ENCODE measurements at places on chromosomes 7 and 10. TPM values are rescaled to one million over a fixed set of nuclear protein-coding genes. Genes with fewer than 3 reads are reported as not detected.

GRCh38 chr10:11517150-11517549 lies 94.3 kb downstream of the USP6NL start:
- H3K4me3 ChIP-seq, result no peak overlapping the region
- H3K27ac ChIP-seq, result peak overlapping the region; percentile 9
- H3K27me3 ChIP-seq, result peaks cover 40% of the 10 kb centered on the region
- no peak for DNase-seq

- no peaks in the 10 kb centered on the region for H3K27me3 ChIP-seq
- H3K27ac ChIP-seq, result no peak overlapping the region
- H3K4me3 ChIP-seq, result peak overlapping the region; percentile 48
- peaks cover 56% of the 10 kb centered on the region for H3K4me1 ChIP-seq
Measured at GRCh38 chr10:63258920-63259678, 126.0 kb downstream of the NRBF2 start.

GRCh38 chr10:63696205-63696604 lies 175.0 kb downstream of the REEP3 start:
- H3K27me3 ChIP-seq, result no peaks in the 10 kb centered on the region
- H3K36me3 ChIP-seq, result no peaks in the 10 kb centered on the region
- H3K4me3 ChIP-seq, result no peak overlapping the region
- H3K27ac ChIP-seq, result no peak overlapping the region
- no peak for DNase-seq

DNA sequence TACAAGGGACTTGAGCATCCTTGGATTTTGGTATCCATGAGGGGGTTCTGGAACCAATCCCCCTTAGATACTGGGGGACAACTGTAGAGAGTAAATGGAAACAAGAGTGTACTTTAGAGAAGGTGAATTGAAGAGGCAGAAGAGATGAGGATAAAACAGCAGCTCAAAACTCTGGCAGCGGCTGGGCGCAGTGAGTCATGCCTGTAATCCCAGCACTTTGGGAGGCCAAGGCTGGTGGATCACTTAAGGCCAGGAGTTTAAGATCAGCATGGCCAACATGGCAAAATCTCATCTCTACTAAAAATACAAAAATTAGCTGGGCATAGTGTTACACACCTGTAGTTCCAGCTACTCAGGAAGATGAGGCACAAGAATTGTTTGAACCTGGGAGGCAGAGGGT lies 218.7 kb downstream of the GALNT17 start:
- H3K36me3 ChIP-seq, result no peaks in the 10 kb centered on the region
- no peak overlapping the region for H3K4me3 ChIP-seq
- no peaks in the 10 kb centered on the region for H3K27me3 ChIP-seq
- no peaks in the 10 kb centered on the region for H3K4me1 ChIP-seq

GRCh38 chr7:1325246-1325645 lies 92.6 kb downstream of the UNCX start:
- peaks cover 3% of the 10 kb centered on the region for H3K27me3 ChIP-seq
- no peak overlapping the region for H3K27ac ChIP-seq
- H3K36me3 ChIP-seq, result no peaks in the 10 kb centered on the region
- DNase-seq, result no peak
- H3K4me3 ChIP-seq, result no peak overlapping the region

DNA sequence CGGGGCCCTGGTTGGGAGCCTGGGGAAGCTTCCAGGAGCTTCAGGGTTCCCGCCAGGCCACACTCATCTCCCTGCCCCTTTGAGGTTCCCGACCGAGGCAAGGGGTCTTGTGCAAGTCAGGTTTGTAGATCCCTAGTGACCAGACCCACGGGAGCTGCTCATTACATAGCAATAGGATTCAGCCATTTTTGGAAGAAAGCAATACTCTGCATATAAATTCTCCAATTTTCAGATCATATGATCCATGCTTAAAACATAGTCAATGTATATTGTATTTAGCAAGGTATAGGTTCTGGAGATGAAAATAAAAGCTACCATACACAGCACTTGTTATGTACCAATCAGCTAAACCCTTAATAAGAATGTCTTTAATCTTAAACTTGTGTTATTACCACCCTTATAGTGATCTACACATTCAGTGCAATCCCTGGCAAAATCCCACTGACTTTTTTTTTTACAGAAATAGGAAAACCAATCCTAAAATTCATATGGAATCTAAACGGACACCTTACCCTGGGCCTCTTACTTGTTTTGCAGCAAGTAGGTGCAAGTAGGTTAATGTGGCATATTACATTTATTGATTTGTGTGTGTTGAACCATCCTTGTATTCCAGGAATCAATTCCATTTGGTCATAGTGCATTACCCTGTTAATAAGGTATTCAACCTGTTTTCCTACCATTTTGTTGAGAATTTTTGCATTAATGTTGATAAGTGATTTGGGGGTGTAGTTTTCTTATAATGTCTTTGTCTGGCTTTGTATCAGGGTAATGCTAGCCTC lies 13.8 kb upstream of the FKBP9 start:
- peaks cover 8% of the 10 kb centered on the region for H3K27me3 ChIP-seq
- no peak for DNase-seq
- peaks cover 17% of the 10 kb centered on the region for H3K4me1 ChIP-seq

Gene TEX36
- not detected for total RNA-seq

DNA sequence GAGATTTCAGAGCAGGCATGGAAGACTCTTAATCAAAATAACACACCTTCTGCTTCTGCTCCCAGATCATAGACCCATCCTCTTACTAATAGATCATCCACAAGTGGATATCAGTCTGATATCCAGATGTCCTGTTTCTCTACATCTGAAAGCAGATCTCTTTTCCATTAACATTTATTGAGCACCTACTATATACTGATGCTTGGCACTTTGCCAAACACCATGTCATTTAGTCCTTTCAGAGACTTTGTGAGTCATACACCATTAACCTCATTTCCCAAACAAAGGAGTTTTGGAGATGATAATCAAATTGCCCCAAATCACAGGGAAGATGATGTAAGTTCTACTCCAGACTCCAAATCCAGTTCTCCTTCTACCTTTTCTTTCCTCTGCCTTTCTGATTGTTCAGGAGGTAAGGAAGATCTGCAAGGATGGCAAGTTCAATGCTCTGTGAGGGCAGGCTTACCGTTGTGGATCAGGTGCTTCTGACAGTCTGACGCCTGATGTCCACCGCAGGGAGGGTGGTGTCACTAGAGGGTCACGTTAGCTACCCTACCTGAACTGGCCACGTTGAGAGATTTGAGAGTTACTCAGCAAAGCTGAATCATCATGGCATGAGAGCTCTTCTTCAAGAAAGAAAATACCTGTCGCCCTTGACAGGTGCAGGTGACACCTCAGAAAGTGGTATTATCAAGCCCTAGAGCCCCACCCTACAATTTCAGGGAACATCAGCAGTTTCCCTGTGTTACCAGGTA lies 269.6 kb upstream of the ZMIZ1 start:
- H3K36me3 ChIP-seq, result no peaks in the 10 kb centered on the region
- no peak for DNase-seq
- no peak overlapping the region for H3K27ac ChIP-seq
- peaks cover 3% of the 10 kb centered on the region for H3K27me3 ChIP-seq
- H3K4me3 ChIP-seq, result no peak overlapping the region

GRCh38 chr7:150665896-150666295 lies 19.6 kb upstream of the GIMAP2 start:
- peaks cover 75% of the 10 kb centered on the region for H3K4me1 ChIP-seq
- H3K4me3 ChIP-seq, result peak overlapping the region; percentile 54
- peaks cover 14% of the 10 kb centered on the region for H3K36me3 ChIP-seq

DNA sequence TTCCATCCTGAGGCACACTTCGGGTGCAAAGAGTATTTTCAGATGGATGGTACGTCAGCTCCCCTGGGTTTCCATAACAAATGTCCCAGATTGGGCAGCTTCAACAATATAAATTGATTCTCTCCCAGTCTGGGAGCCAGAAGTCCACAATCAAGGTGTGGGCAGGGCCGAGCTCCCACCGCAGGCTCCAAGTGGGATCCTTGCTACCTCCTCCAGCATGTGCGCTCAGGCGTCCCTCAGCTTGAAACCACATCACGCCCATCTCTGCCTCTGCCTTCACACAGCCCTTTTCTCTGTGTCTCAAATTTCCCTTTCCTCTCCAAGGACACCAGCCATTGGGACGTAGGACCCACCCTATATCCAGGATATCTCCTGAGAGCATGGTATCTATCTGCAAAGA lies 153.5 kb downstream of the DIP2C start:
- no peak for DNase-seq
- no peaks in the 10 kb centered on the region for H3K4me1 ChIP-seq
- peaks cover 14% of the 10 kb centered on the region for H3K27me3 ChIP-seq

DNA sequence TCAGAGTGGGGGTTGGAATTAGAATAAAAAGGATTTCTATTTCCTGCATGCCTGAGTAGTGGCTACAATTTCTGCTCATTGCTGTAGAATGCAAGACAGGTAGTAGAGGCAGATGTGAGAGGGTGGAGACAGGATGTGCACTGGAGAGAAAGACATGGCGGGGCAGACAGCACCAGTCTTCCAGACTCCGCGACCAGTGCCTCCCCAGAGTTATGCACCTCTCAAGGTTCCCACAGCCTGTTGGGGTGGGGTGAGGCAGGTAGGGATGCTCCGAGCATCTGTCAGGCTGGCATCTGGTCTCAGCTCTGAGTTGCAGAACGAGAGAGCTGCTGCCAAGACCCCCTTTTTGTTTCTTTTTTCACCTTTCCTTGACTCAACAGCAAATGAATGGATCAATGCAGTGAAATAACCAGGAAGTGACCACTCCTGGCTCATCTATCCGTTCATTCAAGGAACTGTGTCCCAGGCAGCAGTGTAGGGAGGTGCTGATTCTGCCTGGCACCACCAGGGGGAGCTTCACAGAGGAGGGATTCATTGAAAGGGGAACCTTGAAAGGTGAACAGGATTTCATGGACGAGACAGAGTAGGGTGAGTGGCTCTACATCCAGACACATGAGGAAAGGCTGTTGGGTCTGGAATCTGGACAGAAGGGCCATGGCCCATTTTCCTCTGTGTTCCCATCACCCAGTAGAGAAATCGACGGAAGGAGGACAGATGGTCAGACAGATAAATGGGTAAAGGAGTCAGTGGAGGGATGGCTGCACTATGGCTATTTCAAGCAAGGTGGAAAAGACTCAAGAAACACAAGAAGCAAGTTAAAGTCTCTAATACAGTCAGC lies 17.2 kb upstream of the SLC18A3 start:
- no peak overlapping the region for H3K4me3 ChIP-seq
- peak; percentile 87 for DNase-seq
- H3K27me3 ChIP-seq, result peaks cover 2% of the 10 kb centered on the region
- no peaks in the 10 kb centered on the region for H3K36me3 ChIP-seq
- no peak overlapping the region for H3K27ac ChIP-seq
- peaks cover 6% of the 10 kb centered on the region for H3K4me1 ChIP-seq

Gene KCP
- 0.17 TPM for total RNA-seq

DNA sequence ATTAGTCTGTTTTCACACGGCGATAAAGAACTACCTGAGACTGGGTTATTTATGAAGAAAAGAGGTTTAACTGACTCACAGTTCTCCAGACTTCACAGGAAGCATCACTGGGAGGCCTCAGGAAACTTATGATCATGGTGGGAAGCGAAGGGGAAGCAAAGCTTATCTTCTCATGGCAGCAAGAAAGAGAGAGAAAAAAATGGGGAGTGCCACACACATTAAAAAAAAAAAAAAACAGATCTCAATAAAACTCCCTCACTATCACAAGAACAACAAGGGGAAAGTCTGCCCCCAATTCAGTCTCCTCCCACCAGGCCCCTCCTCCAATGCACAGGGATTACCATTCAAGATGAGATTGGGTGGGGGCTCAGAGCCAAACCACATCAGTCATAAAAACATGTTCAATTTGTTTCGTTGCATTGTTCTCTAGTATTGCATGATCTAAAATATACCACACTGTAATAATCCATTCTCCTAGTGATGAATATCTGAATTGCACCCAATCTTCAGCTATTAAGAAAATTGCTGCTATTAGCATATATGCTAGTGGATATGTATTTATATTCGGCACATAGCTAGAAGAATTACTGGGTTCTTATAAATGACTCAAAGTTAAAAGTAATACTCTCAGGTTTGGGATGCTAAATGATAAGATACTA lies 328.9 kb upstream of the KCND2 start:
- DNase-seq, result no peak
- H3K36me3 ChIP-seq, result no peaks in the 10 kb centered on the region
- H3K27ac ChIP-seq, result no peak overlapping the region
- no peaks in the 10 kb centered on the region for H3K27me3 ChIP-seq
- no peak overlapping the region for H3K4me3 ChIP-seq

- no peaks in the 10 kb centered on the region for H3K27me3 ChIP-seq
- H3K4me3 ChIP-seq, result peak overlapping the region; percentile 86
- DNase-seq, result no peak
- peak overlapping the region; percentile 98 for H3K27ac ChIP-seq
- peaks cover 30% of the 10 kb centered on the region for H3K4me1 ChIP-seq
- peaks cover 32% of the 10 kb centered on the region for H3K36me3 ChIP-seq
Measured at GRCh38 chr7:32496052-32496813, 944 bp downstream of the AVL9 start.

DNA sequence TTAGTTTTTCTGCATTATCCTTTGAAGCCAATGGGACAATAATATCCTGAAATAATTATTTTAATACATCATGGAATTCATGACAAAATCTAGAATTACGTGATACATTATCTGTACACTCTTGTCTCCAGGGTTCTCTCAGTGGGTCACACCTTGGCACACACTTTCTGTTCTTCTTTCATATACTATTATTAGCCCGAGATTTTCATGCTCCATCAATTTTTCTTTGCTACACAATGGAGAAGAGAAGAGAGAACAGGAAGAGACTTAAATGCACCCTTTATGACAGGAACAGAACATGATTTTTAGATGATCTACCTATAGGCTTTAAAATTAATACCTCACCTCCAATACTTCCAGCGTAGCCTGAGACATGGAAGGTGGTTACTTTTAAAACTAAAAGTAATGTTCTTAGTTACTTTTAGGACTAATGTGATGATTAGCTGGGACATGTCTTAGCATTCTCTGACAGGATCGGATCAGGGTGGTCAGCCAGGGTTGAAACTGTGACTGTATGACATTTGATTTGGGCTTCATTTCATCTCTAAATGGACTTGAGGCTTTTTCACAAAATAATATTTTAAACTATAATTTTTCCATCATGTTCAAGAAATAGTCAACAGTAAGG lies 148.2 kb upstream of the WNT16 start:
- H3K27me3 ChIP-seq, result peaks cover 13% of the 10 kb centered on the region
- no peak overlapping the region for H3K27ac ChIP-seq
- H3K4me1 ChIP-seq, result no peaks in the 10 kb centered on the region

- no peak overlapping the region for H3K4me3 ChIP-seq
Measured at GRCh38 chr7:16564909-16565426, 38.3 kb downstream of the LRRC72 start.
